ENCODE measurements at places on chromosomes 7 and 10.
A peak's percentile ranks its signal among the peaks of the same experiment; 100 is the strongest.

DNA sequence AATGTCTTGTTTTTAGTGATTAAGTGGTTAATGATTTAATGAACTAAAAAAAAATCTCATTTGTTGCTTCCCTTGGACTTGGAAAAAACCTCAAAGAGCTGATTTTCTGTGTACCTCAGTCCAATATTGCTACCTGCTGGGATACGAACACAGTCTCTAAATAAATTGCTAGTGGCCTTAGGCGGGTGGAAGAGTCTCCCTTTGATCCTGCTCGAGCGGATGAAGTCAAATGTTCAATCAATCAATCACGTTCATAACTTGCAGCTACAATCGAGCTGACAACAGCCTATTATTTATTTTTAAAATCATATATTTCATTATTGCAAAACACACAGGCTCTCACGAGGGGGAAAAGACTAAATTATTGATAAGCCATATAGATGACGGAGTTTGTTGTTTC is 57.3 kb upstream of the HABP2 start:
- no peak for DNase-seq

GRCh38 chr7:150429699-150430098 is 20.7 kb upstream of the GIMAP8 start:
- DNase-seq: no peak

- no peak for DNase-seq
Measured at GRCh38 chr7:17134786-17135185, 163.7 kb upstream of the AHR start.

GRCh38 chr7:123122916-123123315 is 76.9 kb downstream of the SLC13A1 start:
- peak; percentile 63 for DNase-seq

GRCh38 chr10:120732643-120733313 is 118.4 kb upstream of the WDR11 start:
- peak; percentile 2 for DNase-seq
